Vagina (tissue), 2 donors: ENCODE measurements at places on chromosomes 16 and 17.

- H3K27ac ChIP-seq, result peak overlapping the region; percentile 93
- no peaks in the 10 kb centered on the region for H3K27me3 ChIP-seq
- no peaks in the 10 kb centered on the region for H3K36me3 ChIP-seq
- H3K4me1 ChIP-seq, result peaks cover 48% of the 10 kb centered on the region
Observed at GRCh38 chr16:81446907-81447268, 2.3 kb downstream of the CMIP start.

GRCh38 chr17:73247726-73248125, 14.0 kb downstream of the CPSF4L start:
- H3K4me1 ChIP-seq, result no peaks in the 10 kb centered on the region
- H3K36me3 ChIP-seq, result no peaks in the 10 kb centered on the region
- H3K27ac ChIP-seq, result no peak overlapping the region
- no peak overlapping the region for H3K4me3 ChIP-seq
- DNase-seq, result no peak
- H3K27me3 ChIP-seq, result no peaks in the 10 kb centered on the region

- no peak for DNase-seq
- no peak overlapping the region for H3K4me3 ChIP-seq
- no peaks in the 10 kb centered on the region for H3K27me3 ChIP-seq
- no peaks in the 10 kb centered on the region for H3K4me1 ChIP-seq
- H3K27ac ChIP-seq, result no peak overlapping the region
Observed at GRCh38 chr17:30271102-30271501, 20.6 kb downstream of the BLMH start.

- no peaks in the 10 kb centered on the region for H3K27me3 ChIP-seq
- no peak for DNase-seq
- no peak overlapping the region for H3K4me3 ChIP-seq
Observed at GRCh38 chr16:51143196-51143977, 7.7 kb downstream of the SALL1 start.

DNA sequence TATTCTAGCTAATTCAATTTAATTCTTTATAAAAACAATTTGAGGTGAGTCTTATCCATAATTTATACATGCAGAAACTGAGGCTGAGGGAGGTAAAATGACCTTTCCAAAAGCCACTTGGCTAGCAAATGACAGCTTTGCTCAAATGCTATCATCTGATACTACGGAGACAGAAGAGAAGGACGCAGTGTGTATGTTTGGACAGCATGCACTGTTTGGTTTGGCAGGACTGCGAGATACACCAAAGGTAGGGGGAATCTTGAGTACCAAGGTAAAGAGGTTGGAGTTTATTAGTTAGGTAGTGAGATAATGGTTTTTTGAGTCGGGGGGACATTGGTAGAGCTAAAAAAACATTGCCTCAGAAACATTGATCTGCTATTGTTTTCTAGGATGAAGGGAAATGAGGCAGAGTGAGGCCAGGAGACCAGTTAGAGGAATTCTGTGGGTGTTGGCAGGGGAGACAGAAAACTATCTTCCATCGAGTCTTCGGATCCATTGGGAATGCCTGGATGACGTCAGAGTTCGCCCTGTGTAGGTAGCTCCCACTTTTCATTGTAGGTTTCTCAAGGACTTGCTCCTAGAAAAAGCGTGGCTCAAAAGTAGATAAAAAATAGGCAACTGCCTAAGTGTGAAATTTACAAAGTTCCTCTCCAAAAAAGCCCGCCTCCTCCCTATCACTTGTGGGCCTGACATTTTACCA, 2.5 kb upstream of the HS3ST4 start:
- H3K4me3 ChIP-seq, result no peak overlapping the region
- no peaks in the 10 kb centered on the region for H3K4me1 ChIP-seq
- H3K27me3 ChIP-seq, result peaks cover 4% of the 10 kb centered on the region
- DNase-seq, result no peak
- H3K27ac ChIP-seq, result no peak overlapping the region
- no peaks in the 10 kb centered on the region for H3K36me3 ChIP-seq

DNA sequence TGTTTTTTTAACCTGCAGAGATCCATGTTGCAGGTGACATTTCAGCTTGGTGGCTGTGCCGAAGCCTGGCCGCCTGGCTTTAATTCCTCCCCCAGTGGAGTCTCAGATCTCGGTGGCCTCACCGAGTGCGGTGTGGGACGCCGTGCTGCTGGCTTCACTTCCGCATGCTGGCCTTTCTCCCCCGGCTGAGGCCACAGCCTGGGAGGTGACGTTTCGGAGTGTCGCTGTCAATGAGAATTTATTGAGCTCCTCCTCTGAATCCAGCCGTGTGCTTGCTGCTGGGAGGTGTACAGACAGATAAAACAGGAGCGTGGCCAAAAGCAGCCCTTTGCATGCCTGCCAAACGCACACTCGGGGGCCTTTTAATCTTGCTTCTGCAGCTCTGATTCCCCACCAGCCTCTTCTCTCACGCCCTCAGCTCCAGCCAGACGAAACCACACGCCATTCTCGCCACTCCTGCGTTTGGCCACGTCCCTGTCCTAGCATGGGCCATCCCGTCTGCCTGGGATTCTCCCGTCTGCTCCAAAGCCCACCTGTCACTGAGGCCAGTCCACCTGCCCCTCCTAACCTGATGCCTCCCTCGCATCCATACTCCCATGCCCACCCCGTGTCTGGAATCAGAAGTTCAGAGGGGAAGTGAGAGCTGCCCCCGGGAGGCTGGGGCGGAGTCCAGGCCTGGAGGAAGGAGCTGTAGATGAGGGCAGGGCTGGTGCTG, 3.6 kb downstream of the GSE1 start:
- DNase-seq, result no peak
- no peaks in the 10 kb centered on the region for H3K36me3 ChIP-seq
- peak overlapping the region; percentile 10 for H3K4me3 ChIP-seq
- H3K27ac ChIP-seq, result peak overlapping the region; percentile 84

DNA sequence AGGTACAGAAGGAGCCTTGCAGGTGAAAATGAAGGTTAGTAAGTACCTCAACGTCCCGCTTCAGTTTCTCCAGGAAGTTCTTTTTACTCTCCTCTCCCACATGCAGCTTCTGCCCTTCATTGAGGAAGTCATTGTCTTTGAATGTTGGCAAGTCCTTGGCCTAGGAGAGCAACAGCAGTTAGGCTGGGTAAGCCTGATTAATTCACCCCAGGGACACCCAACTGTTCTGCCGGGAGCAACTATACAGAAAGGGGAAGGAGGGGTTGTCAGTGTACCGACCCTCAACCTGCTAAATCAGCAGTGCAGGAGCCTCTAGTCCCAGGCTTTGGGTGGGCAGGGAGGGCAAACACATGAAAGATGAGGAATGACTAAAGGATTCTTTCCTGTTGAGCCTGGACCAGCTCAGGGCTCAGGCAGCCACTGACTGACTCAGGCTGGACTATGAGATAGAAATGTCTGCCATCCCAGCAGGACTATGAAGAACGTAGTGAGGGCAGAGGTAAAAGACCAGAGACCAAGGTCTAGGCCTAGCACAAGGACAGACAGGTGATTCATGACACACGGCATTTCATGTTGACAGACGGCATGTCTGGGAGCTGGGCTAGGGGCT, 21.6 kb downstream of the PIP4K2B start:
- no peak for DNase-seq
- no peaks in the 10 kb centered on the region for H3K36me3 ChIP-seq

DNA sequence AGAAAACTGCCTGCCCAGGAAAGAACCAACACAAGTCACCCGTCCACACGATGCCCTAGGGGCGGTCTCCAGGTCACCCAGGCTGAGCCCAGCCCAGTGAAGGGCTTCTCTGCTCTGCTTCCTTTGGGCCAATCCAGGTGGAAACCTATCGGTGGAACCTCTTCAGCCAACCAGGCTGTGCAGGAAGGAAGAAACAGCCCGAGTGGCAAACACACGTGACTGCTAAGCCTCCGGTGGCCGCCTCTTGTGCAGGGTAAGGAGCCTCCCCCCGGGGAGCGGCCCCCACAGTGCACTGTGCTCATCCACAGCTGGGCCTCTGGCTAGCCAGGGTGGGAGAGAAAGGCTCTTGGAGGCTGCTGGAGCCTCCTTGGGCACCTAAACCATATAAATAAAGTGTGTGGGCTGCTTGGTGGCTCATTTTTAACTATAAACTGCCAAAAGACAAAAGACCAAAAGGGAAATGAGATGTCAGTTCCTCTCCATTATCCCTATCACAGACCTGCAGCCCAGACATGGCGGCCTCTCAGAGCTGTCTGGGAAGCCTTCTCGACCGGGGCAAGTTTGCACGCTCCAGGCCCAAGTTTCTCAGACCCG, 2.4 kb downstream of the RTN4RL1 start:
- DNase-seq, result no peak
- H3K4me1 ChIP-seq, result peaks cover 33% of the 10 kb centered on the region
- no peak overlapping the region for H3K27ac ChIP-seq
- no peaks in the 10 kb centered on the region for H3K36me3 ChIP-seq

GRCh38 chr16:73183611-73184092, 135.7 kb upstream of the ZFHX3 start:
- H3K27me3 ChIP-seq, result no peaks in the 10 kb centered on the region
- H3K27ac ChIP-seq, result no peak overlapping the region
- peaks cover 21% of the 10 kb centered on the region for H3K4me1 ChIP-seq
- H3K4me3 ChIP-seq, result no peak overlapping the region
- no peaks in the 10 kb centered on the region for H3K36me3 ChIP-seq

GRCh38 chr17:11644265-11645212, 46.3 kb downstream of the DNAH9 start:
- H3K36me3 ChIP-seq, result no peaks in the 10 kb centered on the region
- DNase-seq, result no peak
- H3K27me3 ChIP-seq, result no peaks in the 10 kb centered on the region
- no peak overlapping the region for H3K27ac ChIP-seq

DNA sequence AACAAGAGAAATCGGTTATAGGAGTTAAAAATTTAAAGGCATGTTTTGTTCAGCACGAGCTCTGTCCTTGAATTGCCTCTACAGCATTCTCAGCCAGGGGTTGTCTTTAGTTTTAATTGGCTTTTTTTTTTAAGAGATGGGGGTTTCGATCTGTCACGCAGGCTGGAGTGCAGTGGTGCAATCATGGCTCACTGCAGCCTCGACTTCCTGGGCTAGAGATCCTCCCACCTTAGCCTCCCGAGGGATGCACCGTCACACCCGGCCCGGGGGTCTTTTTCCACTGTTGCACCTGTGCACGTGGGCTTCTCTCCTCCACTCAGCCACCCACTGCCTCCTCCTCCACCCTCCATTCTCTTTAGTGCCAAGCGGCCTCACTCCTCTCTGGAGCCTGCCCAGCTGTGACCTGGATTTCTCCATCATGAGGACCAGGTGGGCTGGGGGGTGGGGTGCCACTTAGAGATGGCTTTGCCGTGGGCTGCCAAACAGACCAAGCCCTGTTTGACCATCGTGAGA, 106.8 kb upstream of the SEC14L1 start:
- H3K4me3 ChIP-seq, result no peak overlapping the region
- no peaks in the 10 kb centered on the region for H3K27me3 ChIP-seq
- no peak for DNase-seq

- no peak for DNase-seq
- H3K27ac ChIP-seq, result peak overlapping the region; percentile 93
- peaks cover 22% of the 10 kb centered on the region for H3K36me3 ChIP-seq
- H3K4me1 ChIP-seq, result peaks cover 81% of the 10 kb centered on the region
- H3K4me3 ChIP-seq, result no peak overlapping the region
Observed at GRCh38 chr17:73284354-73284753, 22.7 kb upstream of the CPSF4L start.

DNA sequence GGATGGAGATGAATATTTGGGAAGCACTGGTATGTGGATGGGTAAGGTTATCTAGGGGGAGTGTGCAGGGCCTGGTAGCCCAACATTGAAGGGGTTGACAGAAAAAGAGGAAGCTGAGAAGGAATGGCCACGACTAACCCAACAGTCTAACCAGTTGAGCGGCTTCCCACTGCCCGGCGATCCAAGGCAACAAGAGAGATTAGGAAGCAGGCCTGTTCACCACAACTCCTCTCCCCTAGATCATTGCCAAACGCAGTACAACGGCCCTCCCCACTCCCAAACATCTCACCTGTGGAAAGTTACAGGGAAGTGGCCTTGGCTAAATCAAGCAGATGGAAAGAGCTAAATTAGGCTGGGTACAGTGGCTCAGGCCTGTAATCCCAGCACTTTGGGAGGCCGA, 11.2 kb upstream of the RANGRF start:
- H3K4me3 ChIP-seq, result no peak overlapping the region
- no peak for DNase-seq
- H3K27ac ChIP-seq, result no peak overlapping the region
- no peaks in the 10 kb centered on the region for H3K36me3 ChIP-seq

DNA sequence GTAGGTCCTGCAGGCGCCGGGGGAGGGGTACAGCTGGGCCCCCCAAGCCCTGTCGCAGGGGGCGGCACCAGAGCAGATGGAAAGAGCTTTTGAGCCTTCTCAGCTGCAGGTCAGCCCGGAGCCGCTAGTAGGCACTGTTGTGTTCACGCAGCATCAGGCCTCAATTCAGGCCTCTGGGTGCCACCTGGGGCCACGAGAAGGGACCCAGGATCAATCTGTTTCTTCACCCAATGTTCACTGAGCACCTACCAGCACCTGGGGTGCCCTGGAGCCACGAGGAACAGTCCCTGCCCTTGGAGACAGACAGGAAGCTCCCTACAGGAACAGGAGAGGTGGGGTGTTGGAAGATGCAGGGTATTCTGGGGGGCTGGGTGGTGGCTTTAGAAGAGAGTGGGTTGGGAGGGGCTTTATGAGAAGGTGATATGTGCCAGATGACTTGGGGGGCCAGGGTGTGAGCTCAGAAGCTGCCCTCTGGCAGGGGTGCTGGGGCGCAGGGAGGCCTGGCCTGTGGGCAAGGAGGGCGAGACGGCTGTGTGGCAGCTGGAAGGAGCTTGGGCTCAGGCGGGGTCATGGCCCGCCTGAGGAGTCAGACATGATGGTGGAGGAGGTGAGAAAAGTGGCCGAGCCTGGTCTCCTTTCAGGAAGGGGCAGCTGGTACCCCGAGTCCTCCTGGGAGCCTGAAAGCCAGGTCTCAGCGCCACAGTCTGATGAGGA, 121.9 kb upstream of the GSE1 start:
- H3K27me3 ChIP-seq, result no peaks in the 10 kb centered on the region
- no peak overlapping the region for H3K4me3 ChIP-seq
- no peaks in the 10 kb centered on the region for H3K36me3 ChIP-seq
- DNase-seq, result no peak

GRCh38 chr17:79532107-79532790, 78.6 kb downstream of the RBFOX3 start:
- H3K4me1 ChIP-seq, result no peaks in the 10 kb centered on the region
- no peak for DNase-seq
- H3K27ac ChIP-seq, result no peak overlapping the region
- no peaks in the 10 kb centered on the region for H3K27me3 ChIP-seq
- no peak overlapping the region for H3K4me3 ChIP-seq

DNA sequence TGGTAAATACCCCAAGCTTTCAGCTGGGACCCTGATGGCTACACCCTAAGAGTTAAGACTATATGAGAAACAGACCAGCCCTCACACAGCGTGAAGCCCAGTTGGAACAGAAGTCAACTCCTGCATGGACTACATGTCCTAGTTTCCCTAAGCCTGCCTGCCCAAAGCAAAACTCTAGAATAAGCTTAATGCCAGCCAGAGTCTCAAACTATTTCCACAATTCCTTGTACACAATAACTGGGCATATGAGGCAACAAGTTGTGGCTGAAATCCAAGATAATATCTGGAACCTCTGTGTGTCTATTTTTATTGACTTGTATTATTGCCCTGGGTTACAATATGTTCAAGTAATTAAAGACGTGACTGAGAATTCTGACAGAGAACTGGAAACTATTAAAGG, 19.4 kb downstream of the MYH10 start:
- H3K4me1 ChIP-seq, result peaks cover 12% of the 10 kb centered on the region
- no peaks in the 10 kb centered on the region for H3K27me3 ChIP-seq
- no peak overlapping the region for H3K27ac ChIP-seq
- H3K36me3 ChIP-seq, result no peaks in the 10 kb centered on the region

- no peak overlapping the region for H3K4me3 ChIP-seq
- H3K27me3 ChIP-seq, result no peaks in the 10 kb centered on the region
- no peaks in the 10 kb centered on the region for H3K36me3 ChIP-seq
- no peaks in the 10 kb centered on the region for H3K4me1 ChIP-seq
- H3K27ac ChIP-seq, result no peak overlapping the region
Observed at GRCh38 chr16:51010817-51011216, 140.3 kb downstream of the SALL1 start.
